Tongue (tissue), 3 donors: ENCODE measurements at places on chromosomes 16 and 17.

GRCh38 chr17:28954886-28955285, 3.6 kb upstream of the PHF12 start:
- DNase-seq, result peak; percentile 20

DNA sequence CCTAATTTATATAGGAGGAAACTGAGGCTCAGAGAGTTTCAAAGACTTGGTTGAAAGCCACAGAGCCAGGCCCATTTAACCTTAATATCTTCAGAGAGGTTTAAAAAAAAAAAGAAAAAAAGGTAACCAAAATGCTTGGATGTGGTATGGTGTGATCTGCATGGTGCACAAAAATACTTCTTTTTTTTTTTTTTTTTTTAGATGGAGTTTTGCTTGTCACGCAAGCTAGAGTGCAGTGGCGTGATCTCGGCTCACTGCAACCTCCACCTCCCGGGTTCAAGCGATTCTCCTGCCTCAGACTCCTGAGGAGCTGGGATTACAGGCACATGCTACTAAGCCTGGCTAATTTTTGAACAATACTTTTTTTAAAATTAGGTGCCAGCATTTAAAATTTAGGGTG, 101.8 kb downstream of the XYLT1 start:
- no peak for DNase-seq

DNA sequence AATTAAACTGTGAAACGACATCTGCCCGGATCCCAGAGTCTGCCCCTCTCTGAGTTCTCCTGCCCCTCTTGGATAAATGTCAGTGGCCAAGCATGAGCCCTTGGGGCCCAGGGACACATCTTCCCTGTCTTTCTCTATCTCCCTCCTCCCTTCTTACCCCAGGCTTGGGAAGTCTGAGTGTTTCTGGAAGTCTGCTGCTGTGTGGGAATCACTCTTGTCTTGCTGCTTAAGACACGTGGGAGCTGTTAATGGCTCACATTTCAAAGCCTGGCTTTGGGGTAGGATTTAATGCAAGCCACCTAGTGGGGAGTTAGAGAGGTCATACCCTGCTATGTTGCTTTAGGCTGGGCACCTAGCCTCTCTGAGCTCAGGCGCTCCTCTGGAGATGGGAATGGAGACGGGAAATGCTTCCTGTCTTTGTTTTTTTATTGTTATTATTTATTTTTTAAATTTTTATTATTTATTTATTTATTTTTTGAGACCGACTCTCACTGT, 218.5 kb upstream of the CIBAR2 start:
- DNase-seq, result peak; percentile 79

DNA sequence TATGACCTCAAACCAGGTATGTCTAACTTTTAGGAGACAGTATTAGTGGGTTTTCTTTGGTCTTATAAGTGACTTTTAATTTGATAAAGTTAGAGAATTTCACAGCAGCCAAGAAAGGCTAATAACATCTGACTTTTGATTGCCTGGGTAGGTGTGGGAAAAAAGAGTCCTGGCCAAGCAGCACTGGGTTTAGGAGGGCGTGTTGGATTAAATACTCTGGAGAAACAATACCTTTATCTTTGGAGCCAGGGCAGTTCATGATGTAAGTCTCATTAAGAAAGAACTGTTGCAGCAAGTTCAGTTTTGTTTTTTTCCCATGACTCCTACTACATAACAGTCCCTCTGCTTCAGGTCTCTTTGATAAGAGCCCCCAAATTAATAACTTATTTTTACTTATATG, 26.7 kb upstream of the MRC2 start:
- DNase-seq, result no peak

DNA sequence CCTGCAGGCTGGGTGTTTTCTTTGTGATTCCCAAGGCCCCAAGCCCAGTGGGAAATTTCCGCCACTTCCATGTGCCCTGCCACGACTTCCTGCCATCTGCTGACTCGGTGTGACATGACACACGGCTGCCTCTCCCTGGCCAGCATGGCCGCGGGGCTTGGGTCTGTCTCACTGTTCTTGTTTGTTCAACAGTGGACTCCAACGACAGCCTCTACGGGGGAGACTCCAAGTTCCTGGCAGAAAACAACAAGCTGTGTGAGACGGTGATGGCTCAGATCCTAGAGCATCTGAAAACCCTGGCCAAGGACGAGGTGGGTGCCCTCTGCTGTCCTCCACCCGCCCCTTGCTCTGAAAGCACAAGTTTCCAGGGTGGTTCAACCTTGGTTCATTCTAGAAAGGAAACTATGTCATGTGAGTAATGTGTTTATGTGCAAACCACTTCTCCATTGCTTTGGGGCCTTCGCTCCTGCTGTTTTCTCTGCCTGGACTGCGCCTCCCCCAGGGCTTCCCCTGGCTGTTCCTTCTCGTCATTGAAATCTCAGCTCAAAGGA, 26.8 kb downstream of the KNOP1 start:
- DNase-seq, result no peak

GRCh38 chr16:83817022-83817421, 9.2 kb downstream of the HSBP1 start:
- no peak for DNase-seq

- no peak for DNase-seq
Measured at GRCh38 chr17:73340093-73340596, 28.3 kb upstream of the CDC42EP4 start.

DNA sequence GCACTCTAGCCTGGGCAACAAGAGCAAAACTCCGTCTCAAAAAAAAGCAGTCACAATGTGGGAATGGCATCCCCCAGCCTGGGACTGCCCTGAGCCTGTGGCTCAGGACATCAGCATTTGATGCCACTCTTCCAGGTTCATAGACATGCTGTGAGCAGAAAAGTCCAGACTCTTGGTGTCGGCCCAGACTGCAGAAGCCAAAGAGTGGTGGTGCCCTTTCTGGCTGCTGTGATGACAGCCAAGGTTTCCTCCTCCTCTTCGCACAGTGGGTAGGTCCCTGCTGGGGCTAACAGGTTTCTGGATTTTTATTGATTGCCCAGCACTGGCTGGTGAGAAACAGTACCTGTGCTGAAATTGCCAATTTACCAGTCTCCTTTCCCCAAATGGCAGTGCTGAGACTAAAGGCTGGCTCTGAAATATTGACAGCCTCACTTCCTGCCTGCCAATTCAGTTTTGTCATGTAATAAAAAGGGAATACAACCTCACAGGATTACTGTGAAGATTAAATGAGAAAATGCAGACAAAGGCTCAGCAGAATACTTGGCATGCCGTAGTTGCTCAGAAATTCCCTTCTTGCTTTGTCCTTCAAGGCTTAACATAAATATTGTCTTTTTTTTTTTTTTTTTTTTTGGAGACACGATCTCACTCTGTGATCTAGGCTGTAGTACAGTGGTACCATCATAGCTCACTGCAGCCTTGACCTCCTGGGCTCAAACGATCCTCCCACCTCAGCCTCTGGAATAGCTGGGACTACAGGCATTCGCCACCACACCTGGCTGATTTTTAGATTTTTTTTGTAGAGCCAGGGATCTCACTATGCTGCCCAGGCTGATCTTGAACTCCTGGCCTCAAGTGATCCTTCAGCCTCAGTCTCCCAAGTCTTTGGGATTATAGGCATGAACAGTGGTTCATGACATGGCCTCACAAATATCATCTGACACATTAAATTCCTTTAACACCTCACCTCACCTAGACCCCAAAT, 15.5 kb upstream of the UBE2G1 start:
- no peak for DNase-seq
